Activated naive CD8-positive, alpha-beta T cell treated with anti-CD3 and anti-CD28 coated beads, Interleukin-2, amount 10 ng/mL, durations not matched to agents 7 days and 5 days (primary cell): ENCODE measurements at places on chromosomes 1 and 21. TPM values are rescaled to one million over a fixed set of nuclear protein-coding genes. Genes with fewer than 3 reads are reported as not detected.

The FCMR gene
- 145 TPM for total RNA-seq

DNA sequence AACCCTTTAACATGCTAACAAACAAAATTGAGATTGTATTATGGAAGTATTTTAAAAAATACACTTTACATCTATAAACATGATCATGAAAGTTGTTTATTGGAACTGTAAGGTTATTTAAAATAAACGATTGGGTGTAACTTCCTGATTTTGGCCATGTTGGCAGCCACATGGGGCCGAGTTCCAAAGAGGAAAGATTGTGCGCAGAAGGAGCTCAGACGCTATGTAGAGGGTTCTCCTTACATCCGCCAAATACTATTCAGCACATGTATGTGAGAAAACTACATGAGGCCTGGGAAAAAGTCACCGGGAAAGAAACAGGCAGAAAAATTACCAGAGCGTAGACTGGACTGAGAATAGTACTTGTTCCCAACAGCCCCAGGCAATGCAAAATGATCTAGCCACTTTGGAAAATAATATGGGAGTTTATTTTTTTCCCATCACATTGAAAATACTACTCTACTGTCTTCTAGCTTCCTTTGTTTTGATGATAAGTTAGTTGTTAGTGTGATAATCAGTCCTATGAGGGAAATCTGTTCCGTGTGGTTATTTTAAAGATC is 35.7 kb upstream of the B3GALT2 start:
- DNase-seq = no peak

- DNase-seq = no peak
Measured at GRCh38 chr1:225651376-225651871, 1.5 kb downstream of the ENAH start.

- DNase-seq = no peak
Measured at GRCh38 chr1:230842801-230843200, 25.5 kb downstream of the C1orf198 start.

The AADACL3 gene
- total RNA-seq = not detected

GRCh38 chr21:44800971-44801467 is 601 bp downstream of the UBE2G2 start:
- no peak for DNase-seq

GRCh38 chr1:63701187-63701586 is 72.6 kb upstream of the ROR1 start:
- no peak for DNase-seq

The SPRR2B gene
- not detected for total RNA-seq

GRCh38 chr21:45618287-45618686 is 25.2 kb upstream of the PCBP3 start:
- DNase-seq = peak; percentile 17

The FAM72C gene
- total RNA-seq = 8.0 TPM

DNA sequence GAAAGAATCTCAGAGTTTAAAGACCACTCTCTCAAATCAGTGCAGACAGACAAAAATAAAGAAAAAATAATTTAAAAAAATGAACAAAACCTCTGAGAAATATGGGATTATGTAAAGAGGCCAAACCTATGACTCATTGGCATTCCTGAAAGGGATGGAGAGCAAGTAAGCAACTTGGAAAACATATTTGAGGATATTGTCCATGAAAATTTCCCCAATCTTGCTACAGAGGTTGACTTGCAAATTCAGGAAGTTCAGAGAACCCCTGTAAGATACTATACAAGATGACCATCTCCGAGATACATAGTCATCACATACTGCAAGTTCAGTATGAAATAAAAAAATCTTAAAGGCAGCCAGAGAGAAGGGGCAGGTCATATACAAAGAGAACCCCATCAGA is 43.7 kb upstream of the IVNS1ABP start:
- no peak for DNase-seq

GRCh38 chr1:36342426-36343185 is 19.2 kb upstream of the EVA1B start:
- peak; percentile 63 for DNase-seq

DNA sequence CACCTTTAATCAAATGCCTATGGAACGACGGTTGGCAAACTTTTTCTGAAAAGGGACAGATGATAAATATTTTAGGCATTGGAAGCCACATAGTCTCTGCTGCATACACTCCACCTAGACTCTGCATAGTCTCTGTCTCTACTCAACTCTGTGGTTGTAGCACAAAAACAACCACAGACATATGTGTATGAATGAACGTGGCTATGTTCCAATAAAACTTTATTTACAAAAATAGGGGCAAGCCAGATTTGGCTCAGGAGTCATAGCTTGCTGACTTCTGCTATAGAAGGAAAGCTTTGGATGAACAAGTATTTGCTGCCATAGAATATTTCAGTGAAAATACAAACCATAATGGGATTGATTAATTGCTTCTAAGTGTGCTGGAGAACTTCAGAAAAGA is 37.5 kb upstream of the ADORA3 start:
- no peak for DNase-seq

DNA sequence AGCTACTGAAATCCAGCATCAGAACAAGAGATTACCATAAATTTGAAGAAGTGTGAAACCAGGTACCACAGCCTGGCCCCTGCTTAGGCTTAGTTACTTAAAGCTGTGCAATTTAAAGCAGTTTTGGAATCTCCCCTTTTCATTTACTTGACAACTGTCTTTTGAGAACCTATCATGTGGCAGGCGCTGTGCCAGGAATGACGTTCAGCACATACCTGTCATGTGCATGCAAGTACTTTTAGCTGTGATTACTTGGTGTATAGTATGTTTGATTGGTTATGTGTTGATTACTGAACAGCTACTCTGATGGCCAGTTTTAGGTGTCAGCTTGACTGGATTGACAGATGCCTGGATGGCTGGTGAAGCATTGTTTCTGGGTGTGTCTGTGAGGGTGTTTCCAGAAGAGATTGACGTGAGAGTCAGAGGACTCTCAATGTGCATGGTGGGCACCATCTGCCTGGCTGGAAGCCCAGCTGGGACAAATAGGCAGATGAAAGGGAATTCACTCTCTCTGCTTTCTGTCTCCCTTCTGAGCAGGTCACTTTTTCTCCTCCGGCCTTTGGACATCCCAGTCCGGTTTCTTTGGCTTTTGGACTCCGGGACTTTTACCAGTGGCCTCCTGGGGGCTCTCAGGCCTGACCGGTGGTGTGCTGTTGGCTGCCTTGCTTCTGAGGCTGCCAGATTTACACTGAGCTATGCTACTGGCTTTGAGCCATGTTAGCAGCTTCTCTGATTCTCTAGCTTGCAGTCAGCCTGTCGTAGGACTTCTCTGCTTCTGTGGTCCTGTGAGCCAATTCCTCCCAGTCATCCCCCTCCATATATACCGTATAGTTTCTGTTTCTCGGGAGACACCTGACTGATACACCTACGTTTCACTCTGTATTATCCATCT is 178.0 kb downstream of the RYR2 start:
- no peak for DNase-seq

GRCh38 chr21:35954066-35954465 is 106.3 kb downstream of the SETD4 start:
- DNase-seq = no peak

DNA sequence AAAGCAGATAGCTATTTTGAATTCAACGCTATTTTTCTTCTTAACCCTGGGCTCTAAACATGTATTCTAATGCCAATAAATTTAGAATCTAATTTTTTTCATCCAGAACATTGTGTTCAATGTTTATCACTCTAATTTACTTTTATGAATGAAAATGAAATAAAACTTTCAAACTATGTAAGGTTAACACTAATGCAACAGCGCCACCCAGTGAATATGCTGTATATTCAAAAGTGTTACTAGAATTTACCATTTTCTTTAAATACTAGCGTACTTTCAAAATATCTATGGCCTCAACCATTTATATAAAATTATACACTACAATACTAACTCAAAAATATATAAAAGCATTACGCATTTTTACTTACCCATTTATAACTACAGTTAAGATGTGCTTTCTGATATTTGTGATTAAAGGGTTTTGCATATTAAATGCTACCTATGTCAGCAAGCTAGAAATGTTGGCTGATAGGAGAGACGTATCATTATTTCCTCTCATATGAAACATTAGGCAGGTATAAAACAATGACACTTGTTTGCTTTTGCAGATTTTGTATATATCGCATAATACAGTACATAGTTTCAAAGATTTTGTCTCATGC is 5.9 kb upstream of the NUF2 start:
- no peak for DNase-seq

- DNase-seq = no peak
Measured at GRCh38 chr1:226943156-226943555, 3.1 kb downstream of the COQ8A start.

DNA sequence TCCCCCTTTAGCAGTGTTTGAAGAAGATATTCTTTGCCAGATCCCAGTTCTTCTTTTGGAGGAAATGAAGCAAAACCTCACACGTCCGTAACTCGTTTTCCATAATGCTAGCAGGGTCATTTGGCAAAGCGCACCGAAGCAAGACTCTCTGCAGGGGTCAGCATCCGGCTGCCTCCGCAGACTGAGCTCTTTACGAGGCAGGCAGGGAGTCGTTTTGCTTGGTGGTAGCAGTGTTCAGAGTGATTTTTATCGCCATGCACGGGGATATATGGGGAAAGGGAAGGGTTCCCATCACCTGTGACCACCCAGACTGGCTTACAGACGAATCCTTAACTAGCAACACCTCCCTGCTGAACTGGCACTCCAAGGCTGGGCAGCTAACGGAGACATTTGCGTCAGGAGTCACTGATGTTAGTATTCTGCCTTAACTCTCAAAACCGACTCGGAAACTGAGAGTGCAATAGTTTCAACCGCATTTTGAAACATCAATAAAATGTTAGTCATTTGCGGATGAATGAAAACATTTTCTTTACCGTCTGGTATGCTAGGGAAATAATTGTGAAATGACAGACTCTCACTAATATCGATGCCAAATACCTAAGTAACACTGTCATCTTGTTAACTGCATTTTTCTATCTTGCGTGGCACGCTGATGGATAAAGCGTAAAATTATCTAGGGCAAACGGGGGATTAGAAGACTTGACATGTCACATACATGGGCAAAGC is 2.2 kb upstream of the NEGR1 start:
- peak; percentile 34 for DNase-seq

DNA sequence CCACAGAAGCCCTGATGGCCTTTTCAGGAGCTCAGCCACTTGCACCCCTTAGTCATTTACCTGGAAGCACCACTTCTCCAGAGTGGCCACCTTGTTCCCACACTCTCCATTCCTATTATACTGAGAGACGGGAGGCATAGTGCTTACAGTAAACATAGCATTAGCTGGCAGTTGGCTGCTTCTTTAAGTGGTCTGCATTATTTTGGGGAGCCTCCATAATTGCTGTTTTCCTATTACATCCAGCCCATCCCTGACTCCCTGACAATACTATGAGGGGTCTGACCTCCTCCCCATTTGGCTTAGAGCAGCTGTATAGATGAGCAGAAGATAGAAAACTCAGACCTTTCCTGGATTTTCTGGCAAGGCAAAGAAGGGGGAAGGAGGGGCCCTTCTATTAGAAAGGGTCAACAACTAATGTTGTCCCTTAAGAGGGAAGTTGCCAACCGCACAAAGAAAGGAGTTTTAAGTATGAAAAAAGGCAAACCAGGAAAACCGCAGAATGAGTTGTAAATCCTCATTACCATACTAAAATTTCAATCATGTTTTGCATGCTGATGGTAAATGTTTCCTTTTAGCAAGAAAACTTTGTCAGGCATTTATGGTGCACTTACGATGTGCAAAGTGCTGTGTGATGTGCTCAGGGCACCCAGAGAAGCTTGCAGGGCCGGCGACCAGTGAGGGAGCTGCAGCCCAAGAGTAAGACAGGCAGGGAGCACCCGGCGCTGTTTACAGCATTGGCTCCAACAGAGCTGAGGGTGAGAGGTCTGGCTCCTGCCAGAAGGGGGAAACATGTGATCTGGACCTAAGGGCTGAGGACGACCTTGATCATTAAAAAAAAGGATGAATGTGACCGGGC is 167.3 kb downstream of the ZZZ3 start:
- no peak for DNase-seq
